Gastroesophageal sphincter (tissue), 4 donors: ENCODE measurements at places on chromosomes 6 and 20. TPM values are rescaled to one million over a fixed set of nuclear protein-coding genes. Genes with fewer than 3 reads are reported as not detected.

- ATAC-seq: no peak
Measured at GRCh38 chr6:24339932-24340331, 17.9 kb downstream of the DCDC2 start.

- no peak for ATAC-seq
Measured at GRCh38 chr20:45969712-45970634, 2.0 kb downstream of the ZNF335 start.

DNA sequence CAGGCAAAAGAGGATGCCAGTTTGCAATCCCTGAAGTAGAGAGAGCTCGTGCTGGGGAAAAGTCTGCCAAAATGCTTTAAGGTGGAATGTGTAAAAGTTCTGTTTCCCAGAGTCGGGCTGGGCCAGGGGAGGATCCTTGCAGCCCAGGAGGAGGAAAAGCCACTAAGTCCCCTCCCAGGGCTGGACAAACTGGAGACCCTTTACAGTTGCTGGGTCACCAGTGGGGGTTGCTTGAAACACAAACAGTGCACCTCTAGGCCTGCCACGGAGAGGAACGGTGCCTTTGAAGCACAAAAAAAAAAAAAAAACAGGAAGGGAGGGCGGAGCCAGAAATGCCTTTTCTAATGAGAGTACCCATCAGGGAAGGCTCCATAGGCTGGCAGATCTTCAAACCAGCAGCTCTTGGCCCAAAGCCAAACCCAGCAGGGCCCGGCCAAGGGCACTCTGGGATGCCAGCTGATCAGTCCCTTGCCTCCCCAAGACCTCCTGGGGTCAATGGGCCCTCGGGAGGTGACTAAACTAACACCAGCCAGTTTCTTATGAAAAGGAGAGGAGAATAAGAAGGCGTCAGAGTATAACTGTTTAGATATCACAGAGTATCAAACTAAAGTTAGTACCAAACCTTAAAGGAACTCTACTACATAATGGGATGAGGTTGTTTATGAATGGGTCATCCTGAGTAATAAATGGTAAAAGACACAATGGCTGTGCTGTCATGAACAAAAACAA, 23.7 kb downstream of the HLA-A start:
- peak; percentile 78 for ATAC-seq

GRCh38 chr6:151209071-151209831, 30.5 kb upstream of the AKAP12 start:
- ATAC-seq: no peak

Gene LHFPL5
- total RNA-seq: not detected

GRCh38 chr6:55560290-55560885, 18.6 kb downstream of the HMGCLL1 start:
- no peak for ATAC-seq

- no peak for ATAC-seq
Measured at GRCh38 chr6:5012519-5012918, 8.7 kb upstream of the RPP40 start.
